ENCODE measurements at places on chromosomes 2 and 18. TPM values are rescaled to one million over a fixed set of nuclear protein-coding genes. Genes with fewer than 3 reads are reported as not detected.

GRCh38 chr2:172119089-172119488 lies 16.4 kb upstream of the DLX2 start:
- no peaks in the 10 kb centered on the region for H3K4me1 ChIP-seq
- no peaks in the 10 kb centered on the region for H3K27me3 ChIP-seq
- H3K27ac ChIP-seq = no peak overlapping the region
- no peaks in the 10 kb centered on the region for H3K36me3 ChIP-seq
- DNase-seq = no peak
- no peak overlapping the region for H3K4me3 ChIP-seq

- no peaks in the 10 kb centered on the region for H3K27me3 ChIP-seq
- DNase-seq = no peak
- no peak overlapping the region for H3K27ac ChIP-seq
- no peaks in the 10 kb centered on the region for H3K4me1 ChIP-seq
- no peaks in the 10 kb centered on the region for H3K36me3 ChIP-seq
- H3K4me3 ChIP-seq = no peak overlapping the region
These were observed 44.5 kb downstream of the PSMD14 start for GRCh38 chr2:161352719-161353118.

- no peak overlapping the region for H3K4me3 ChIP-seq
- no peaks in the 10 kb centered on the region for H3K27me3 ChIP-seq
- H3K4me1 ChIP-seq = no peaks in the 10 kb centered on the region
- H3K36me3 ChIP-seq = no peaks in the 10 kb centered on the region
- DNase-seq = no peak
These were observed 176.1 kb downstream of the VAPA start for GRCh38 chr18:10089881-10090280.

CAPN14 gene
- 0.40 TPM for total RNA-seq

PRSS56 gene
- not detected for total RNA-seq

DNA sequence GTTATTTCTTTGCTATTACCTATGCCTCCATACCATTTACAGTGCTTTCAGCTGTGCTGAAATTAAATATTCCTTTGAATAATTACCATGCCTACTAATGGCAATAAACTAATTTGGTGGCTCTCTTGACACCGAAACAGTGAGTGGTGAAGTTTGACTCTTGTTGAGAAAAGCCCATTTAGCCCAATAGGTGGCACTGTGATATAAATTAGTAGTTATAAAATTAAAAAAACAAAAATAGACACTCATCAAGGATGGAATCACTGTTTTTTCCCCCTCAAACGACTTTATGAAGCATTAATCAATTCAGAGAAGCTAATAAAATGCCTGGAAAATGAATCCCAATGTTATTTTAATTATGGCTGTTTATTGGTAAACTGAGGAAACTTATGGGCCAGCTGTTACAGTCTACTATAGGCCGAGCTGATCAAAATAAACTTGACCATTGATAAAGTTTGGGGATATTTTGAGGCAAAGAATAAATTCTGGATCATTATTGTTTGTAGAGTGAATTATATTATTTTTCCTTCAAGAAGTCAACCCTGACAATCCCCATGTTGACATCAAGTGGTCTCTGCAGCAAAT lies 339.6 kb downstream of the TRIB2 start:
- no peak overlapping the region for H3K27ac ChIP-seq
- H3K36me3 ChIP-seq = no peaks in the 10 kb centered on the region
- no peaks in the 10 kb centered on the region for H3K4me1 ChIP-seq
- no peak overlapping the region for H3K4me3 ChIP-seq

GRCh38 chr2:8064603-8065002 lies 617.3 kb upstream of the ID2 start:
- H3K4me3 ChIP-seq = no peak overlapping the region
- no peaks in the 10 kb centered on the region for H3K27me3 ChIP-seq
- H3K36me3 ChIP-seq = no peaks in the 10 kb centered on the region
- DNase-seq = no peak
- no peak overlapping the region for H3K27ac ChIP-seq

DNA sequence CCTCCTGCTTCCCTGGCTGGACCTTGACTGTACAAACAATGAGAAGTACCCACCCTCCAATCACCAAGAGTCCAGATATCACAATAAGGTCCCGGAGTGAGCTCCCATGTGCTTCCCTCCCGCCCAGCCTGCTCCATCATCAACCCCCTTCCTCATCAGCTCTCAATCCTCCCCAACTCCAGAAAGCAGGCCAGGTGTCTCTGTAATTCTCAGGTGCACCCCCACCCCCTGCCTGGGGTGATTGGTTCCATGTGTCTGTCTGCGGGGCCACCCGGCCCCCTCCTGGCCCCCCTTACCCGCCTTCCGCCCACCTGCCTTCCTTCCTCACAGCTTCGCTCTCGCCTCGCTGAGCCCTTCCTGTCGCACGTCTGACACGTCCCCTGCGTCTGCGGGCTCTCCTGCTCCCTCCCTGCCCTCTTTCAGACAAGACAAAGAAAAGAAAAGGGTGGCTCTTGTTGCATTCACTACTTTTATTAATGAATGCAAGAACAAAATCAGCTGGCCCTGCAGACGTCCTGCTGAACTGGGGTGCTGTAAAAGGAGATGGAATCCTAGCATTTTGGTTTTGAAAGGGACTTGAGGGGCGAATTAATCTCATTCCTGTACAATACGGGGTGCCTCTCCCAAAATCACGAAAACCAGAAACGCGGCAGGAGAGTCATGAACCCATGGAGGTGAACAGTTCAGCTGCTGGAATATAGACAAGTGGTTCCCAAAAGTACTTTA lies 26.5 kb upstream of the IGFBP2 start:
- H3K4me1 ChIP-seq = peaks cover 9% of the 10 kb centered on the region
- peak; percentile 4 for DNase-seq
- no peak overlapping the region for H3K4me3 ChIP-seq
- H3K27me3 ChIP-seq = no peaks in the 10 kb centered on the region

DNA sequence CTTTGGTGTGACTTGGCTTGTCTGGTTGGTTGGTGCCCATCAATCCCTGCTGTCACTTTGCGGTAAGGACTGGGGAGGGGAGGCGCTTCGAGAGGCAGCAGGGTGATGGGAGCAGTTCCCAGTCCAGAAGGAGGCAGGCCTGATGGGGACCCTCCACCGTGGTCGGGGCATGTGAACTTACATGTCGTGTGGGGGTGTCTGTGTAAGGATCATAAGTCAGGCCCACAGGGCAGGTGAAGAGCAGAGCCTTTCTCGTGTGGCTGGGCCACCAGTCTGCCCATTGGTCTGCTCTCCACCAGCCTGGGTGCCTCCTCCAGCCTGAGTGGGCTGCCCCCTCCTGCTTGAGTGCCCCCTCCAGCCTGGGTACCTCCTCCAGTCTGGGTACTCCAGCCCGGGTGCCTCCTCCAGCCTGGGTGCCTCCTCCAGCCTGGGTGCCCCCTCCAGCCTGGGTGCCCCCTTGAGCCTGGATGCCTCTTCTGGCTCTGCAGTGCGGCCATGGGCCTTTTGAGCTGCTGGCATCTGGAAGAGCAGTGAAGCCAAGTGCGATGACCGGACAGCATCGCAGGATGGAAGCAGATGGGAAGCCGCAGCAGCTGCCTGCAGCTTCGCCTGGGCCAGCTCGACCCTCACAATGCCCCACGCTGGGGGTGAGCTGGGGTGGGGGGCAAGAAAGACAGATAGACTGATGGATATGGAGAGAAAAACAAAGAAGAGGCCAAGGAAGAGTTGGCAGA lies 25.0 kb downstream of the ATOH8 start:
- H3K36me3 ChIP-seq = no peaks in the 10 kb centered on the region
- H3K27ac ChIP-seq = no peak overlapping the region
- H3K4me1 ChIP-seq = no peaks in the 10 kb centered on the region
- no peak for DNase-seq
- H3K4me3 ChIP-seq = no peak overlapping the region
- no peaks in the 10 kb centered on the region for H3K27me3 ChIP-seq

DNA sequence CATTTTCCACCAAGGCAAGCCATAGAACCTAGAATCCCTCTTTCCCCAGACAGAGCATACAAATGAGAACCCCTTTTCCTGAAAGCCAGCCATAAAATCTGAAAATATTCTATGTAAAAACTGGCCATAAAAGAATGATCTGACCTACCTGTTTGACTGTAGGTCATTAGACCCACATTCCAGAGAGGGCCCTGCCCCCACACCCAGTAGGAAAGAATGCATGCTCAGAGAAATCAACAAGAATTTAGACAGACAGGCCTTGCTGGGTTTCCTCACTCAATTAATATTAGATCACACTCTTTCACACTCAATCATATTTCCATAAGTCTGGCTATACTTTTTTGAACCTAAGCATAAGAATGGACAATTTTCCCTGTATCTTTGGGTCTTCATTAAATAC lies 929.5 kb downstream of the ERBB4 start:
- H3K36me3 ChIP-seq = no peaks in the 10 kb centered on the region
- no peaks in the 10 kb centered on the region for H3K4me1 ChIP-seq
- H3K27ac ChIP-seq = no peak overlapping the region
- H3K27me3 ChIP-seq = no peaks in the 10 kb centered on the region
- no peak overlapping the region for H3K4me3 ChIP-seq

DNA sequence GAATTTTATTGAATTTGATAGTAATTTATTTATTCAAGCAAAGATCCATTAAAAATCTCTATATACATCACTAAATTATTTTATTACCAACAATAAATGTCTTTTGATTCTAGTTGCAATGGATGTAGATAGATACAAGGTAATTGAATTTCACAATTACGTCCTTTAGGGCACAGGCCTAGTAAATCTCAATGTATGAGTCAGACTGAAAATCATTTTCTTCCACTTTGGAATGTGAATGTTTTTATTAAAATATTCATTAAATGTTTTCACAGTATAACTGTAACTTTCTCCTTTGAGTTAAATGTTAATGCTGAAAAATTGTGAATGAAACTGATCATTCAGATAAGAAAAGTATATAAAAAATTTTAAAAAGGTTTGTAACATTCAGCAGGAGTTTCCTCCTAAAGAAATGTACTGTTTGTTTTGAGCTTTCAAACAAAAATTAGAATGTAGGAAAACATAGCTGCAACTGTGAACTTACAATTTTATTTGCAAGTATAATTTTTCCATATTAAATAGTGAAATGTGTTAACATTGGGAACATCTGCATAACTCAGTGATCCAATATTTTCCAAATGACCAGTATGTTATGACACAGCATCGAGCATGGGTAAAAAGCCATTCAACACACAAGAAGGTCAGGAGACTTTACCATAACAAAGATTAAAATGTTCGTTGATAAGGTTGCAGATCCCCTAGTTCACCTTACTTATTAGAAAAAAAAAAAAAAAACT lies 663.7 kb downstream of the METTL4 start:
- no peak overlapping the region for H3K27ac ChIP-seq
- no peak overlapping the region for H3K4me3 ChIP-seq
- H3K4me1 ChIP-seq = no peaks in the 10 kb centered on the region

SCN9A gene
- total RNA-seq = not detected

GRCh38 chr18:6543330-6543908 lies 128.7 kb upstream of the L3MBTL4 start:
- no peak overlapping the region for H3K27ac ChIP-seq
- H3K27me3 ChIP-seq = no peaks in the 10 kb centered on the region
- no peak for DNase-seq
- no peak overlapping the region for H3K4me3 ChIP-seq
- no peaks in the 10 kb centered on the region for H3K4me1 ChIP-seq

DNA sequence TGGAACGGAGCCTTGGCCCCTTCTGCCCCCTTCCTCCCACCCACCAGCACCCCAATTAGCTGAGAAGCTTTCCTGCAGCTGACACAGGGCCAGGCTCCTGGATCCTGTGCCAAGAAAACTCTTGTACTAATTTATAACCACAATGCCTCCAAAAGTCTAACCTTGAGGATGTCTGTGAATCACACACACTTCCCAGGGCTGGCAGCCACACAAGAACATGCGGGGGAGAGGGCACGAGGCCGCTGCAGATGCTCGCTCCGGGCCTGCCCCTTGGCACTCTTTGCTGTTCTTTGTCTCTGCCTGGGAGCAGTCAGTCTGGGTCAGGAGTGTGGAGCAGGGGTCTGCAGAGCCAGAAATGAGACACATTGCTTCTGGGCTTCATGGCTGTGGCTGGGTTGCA lies 62.7 kb upstream of the KIF5C start:
- no peak overlapping the region for H3K27ac ChIP-seq
- no peaks in the 10 kb centered on the region for H3K4me1 ChIP-seq
- no peak for DNase-seq
- H3K36me3 ChIP-seq = no peaks in the 10 kb centered on the region

GRCh38 chr18:45374878-45375630 lies 240.2 kb upstream of the SLC14A2 start:
- no peaks in the 10 kb centered on the region for H3K36me3 ChIP-seq
- H3K4me1 ChIP-seq = no peaks in the 10 kb centered on the region
- H3K27me3 ChIP-seq = no peaks in the 10 kb centered on the region
- no peak for DNase-seq
- H3K4me3 ChIP-seq = no peak overlapping the region
- H3K27ac ChIP-seq = no peak overlapping the region

- no peak overlapping the region for H3K4me3 ChIP-seq
- no peaks in the 10 kb centered on the region for H3K36me3 ChIP-seq
- H3K27me3 ChIP-seq = no peaks in the 10 kb centered on the region
These were observed 212.4 kb downstream of the SLC4A10 start for GRCh38 chr2:161836664-161837063.

DNA sequence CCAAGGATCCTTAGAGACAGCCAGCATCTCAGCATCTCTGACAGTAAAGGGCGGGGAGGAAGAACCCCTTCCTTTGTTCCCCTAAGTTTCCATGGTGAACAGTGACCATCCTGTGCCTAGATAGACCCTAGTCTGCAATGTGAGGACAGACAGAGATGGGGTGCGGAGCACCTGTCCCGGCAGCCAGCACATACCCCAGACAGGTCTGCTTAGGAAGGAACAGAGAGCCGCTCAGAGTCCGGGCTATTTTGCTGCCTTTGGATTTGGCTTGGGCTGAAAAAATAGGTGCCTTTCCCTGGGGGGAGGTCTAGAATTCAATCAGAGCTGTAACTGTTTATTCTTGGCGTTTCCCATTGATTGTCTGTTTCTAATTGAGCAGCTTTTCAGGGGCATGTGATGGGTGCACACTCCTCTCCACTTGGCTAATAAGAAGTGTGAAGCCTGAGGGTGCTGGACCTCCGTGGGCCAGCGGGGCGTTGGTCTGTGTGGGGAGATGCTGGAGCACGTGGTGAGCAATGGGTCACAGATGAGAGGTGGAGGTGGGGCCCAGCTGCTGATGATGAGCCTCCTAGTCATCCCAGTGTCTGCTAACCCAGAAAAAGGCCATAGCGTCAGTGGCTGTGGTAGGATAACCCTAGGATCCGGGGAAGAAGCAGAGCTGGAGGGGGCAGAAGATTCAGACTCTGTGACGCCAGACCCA lies 236.8 kb downstream of the SEPTIN10 start:
- no peak overlapping the region for H3K27ac ChIP-seq
- no peak for DNase-seq
- no peaks in the 10 kb centered on the region for H3K4me1 ChIP-seq

ANKRD53 gene
- total RNA-seq = not detected

GLI2 gene
- total RNA-seq = not detected

DNA sequence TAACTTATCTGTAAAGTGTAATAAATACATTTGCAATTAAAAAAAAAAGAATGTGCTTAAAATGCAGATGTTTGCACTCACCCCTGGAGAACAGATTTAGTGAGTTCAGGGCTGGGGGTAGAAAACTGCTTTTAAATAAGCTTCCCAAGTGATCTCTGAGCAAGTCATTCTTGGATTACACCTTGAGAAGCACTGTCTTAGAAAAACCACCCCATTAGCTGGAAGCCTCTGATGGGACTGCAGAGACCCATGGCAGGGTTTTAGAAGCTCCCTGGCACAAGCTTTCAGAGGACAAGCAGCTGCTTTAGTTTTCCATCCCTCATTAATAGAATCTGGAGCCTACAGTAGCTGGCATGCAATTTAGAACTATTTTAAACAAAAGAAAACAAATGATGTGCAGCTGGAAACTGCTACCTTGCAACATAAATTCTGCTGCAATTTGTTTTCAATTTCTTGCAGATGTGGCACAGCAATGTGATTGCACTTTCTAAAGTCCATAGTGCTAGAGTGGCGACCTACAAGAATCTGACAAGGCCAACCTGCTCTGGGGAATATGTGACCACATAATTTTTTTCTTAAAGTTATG lies 141.5 kb downstream of the CDC42EP3 start:
- no peaks in the 10 kb centered on the region for H3K27me3 ChIP-seq
- no peak overlapping the region for H3K27ac ChIP-seq
- H3K36me3 ChIP-seq = no peaks in the 10 kb centered on the region

SCYGR7 gene
- total RNA-seq = not detected
